ENCODE measurements at places on chromosomes 7 and 10.

- DNase-seq: peak; percentile 90
Observed at GRCh38 chr7:99504603-99505323, at the start of gene ZKSCAN5. ZKSCAN5 (plus strand) TSS chr7:99504662; CDS start chr7:99506045, 1,383 bp downstream.

- no peak for DNase-seq
Observed at GRCh38 chr10:5661043-5661442, 5.4 kb downstream of the ASB13 start.

DNA sequence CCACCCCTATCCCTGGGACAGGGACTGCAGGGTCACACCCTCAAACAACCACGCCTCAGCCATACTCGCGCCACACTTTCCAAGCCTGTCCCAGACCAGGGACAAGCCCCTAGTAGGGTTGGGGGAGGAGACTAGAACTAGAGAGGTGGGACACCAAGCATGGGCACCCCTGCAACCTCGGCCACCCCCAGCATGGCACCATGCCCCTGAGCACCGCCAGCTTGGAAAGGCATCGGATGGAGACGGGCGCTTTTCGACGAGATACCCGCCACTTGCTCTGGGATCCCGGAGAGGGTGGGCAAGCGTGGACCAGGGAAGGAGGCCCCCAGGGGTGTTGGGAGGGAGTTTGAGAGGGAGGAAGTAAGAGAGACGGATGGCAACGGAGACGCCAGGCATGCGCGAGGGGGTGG lies 13.1 kb upstream of the KMT2E start:
- no peak for DNase-seq

- no peak for DNase-seq
Observed at GRCh38 chr7:17242504-17242903, 55.9 kb upstream of the AHR start.

DNA sequence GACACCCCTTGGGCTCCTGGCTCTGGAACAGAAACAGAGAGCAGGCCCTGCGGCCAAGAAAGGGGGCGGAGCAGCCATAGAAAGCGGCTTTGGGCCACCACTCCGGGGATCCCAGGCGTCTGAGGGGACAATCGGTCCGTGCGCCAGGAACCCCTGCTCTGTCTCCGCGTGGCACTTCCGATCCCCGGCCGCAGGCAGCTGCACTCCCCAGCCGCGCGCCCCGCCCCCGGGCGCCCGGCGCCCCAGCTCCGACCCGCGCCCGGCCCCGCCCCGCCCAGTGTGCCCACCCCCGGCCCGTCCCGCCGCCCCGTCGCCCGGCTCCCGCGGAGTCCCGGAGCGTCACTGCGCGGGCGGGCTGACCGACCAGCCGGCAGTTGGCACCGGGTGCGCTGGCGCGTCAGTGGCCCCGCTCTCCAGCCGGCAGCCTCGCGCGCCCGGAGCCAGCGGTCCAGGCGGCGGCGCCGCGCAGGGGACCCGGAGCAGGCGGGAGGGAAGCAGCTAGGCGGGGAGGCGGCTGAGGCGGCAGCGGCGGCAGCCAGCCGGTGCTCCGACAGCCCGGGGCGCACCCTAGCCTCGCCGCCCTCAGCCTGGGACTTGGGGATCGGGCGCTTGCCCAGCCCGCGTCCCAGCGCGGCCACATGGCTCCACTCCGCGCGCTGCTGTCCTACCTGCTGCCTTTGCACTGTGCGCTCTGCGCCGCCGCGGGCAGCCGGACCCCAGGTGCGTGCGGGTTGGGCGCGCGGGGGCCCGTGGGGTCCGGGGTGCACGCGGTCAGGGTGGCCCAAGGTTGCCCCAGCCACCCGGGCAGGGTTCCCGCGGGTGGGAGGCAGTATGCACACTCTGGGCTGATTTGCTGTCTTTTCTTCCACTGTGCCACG lies at the start of gene ADAMTS14:
Gene ADAMTS14 (plus strand): TSS at position 342 of the 878 bp plus-strand sequence. CDS start 297 bp downstream, at position 639.
- DNase-seq: no peak

- no peak for DNase-seq
Observed at GRCh38 chr10:123455861-123456260, 210.3 kb upstream of the GPR26 start.

DNA sequence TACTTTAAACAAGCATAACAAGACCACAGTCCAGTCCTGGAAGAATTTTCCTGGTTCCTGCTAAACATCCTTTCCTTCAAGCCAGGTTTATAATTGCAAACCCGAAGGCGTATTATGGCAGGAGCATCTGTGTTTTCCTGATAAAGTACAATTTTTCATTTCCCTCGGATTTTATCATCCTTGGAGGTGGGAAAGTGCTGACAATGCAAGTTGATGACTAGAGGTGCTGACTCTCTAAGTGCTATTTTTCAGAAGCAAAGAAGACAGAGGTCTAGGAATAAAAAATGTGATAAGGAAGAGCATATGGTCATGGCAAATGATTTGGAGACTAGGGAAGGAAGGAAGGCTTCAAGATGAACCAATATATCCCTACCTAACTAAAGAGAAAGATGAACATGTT lies 703.2 kb upstream of the LRRN3 start:
- DNase-seq: no peak

Measured in AG04450 (cell line).